ENCODE measurements at places on chromosomes 13 and 19.
A peak's percentile ranks its signal among the peaks of the same experiment; 100 is the strongest.

- DNase-seq: peak; percentile 36
Measured at GRCh38 chr13:31945202-31945961, 86.2 kb upstream of the FRY start.

DNA sequence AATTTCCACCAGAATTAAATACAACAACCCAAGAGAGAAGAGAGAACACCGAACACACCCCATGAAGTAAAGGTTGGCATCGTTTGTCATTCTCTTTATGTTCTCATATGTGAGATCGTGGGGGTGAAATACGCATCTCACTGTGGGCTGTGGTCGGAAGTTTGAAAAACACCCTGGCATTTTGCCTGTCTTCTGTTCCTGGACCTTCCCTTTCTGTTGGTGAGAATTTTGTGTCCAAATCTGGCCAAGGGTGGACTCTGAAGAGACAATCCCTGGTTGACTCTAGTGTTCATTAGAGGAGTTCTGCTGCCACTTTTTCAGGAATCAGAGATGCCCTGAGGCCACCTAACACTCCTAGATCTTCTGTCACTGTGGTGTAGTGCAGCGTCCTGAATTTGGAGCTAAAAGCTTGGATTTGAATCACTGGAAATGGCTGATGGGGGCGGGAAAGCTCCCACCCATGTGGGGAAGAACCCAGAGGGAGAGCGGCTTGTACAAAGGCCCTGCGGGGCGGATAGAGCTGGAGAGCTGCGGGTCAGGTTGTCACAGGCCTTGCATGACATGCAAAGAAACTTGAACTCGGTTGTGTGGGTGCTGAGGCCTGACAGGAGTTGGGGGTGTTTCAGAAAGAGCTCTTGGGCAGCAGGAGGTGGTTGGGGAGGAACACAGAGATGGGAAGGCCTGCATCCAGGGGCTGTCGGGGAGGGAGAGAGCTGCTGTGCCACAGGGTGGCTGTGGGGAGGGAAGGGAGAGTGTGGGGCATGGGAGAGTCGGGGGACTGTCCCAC, 11.1 kb upstream of the SPATA13 start:
- no peak for DNase-seq

- peak; percentile 26 for DNase-seq
Measured at GRCh38 chr19:42048992-42049391, 21.0 kb downstream of the GRIK5 start.

GRCh38 chr13:44307844-44308243, 65.8 kb upstream of the SERP2 start:
- no peak for DNase-seq

GRCh38 chr19:47445527-47445926, 26.2 kb downstream of the SLC8A2 start:
- no peak for DNase-seq
